ENCODE measurements at places on chromosomes 16 and 17.
A peak's percentile ranks its signal among the peaks of the same experiment; 100 is the strongest.

- DNase-seq: no peak
Observed at GRCh38 chr17:17907469-17907868, 64.7 kb downstream of the TOM1L2 start.

DNA sequence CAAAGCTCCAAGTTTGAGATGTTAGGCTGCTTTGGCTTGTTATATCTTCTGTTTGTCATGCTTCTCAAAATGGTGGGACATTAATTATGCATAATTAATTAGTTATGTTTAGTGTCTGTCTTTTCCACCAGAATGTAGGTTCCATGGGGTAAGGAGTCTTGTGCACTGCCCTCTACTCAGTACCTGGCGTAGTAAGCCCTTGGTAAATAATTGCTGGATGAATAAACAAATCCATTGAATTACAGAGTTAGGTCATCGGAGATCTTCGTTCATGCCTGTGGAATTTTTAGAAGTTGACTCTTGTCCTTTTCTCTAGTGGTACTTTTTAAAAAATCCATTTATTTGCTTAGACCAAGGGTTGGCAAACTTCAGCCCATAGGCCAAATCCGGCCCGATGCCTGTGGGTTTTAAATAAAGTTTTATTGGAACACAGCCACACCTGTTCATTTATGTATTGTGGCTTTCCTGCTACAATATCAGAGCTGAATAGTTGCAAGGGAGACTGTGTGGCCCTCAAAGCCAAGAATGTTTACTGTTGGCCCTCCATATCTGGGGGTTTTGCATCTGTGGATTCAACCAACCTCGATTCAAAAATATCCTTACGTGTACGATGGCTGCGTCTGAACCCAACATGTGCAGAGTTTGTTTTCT, 524.8 kb upstream of the EEF2KMT start:
- DNase-seq: no peak

GRCh38 chr17:65104973-65105372, 32.2 kb upstream of the RGS9 start:
- no peak for DNase-seq

GRCh38 chr16:84823484-84823883, 3.7 kb downstream of the CRISPLD2 start:
- DNase-seq: no peak

GRCh38 chr17:50891577-50891989, 25.4 kb upstream of the TOB1 start:
- no peak for DNase-seq

- no peak for DNase-seq
Observed at GRCh38 chr17:66661411-66662256, 173.3 kb upstream of the CACNG5 start.

GRCh38 chr17:59401725-59402124, 70.3 kb downstream of the YPEL2 start:
- no peak for DNase-seq

- DNase-seq: no peak
Observed at GRCh38 chr16:61900482-61900881, 135.8 kb downstream of the CDH8 start.

DNA sequence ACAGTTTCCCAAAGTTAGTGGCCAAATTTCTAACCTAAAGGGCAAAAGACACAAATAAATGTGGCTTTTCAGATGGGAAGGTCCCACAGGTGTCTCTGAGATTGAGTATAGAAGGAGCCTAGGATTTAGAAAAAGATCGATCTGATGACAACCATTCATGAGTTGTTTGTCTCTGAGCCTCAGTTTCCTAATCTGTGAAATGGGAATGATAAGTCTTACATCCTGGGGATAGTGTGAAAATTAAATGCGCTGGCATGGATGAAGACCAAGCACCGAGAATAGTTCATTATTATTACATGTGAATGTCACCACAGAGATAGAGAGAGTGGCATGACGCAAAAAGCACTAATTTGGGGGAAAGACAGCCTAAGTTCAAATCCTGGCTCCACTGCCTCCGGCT, 7.2 kb downstream of the CDH5 start:
- DNase-seq: no peak

- no peak for DNase-seq
Observed at GRCh38 chr17:79960788-79961522, 74.7 kb downstream of the TBC1D16 start.

GRCh38 chr17:77400445-77400870, 259.7 kb downstream of the SEC14L1 start:
- DNase-seq: no peak

DNA sequence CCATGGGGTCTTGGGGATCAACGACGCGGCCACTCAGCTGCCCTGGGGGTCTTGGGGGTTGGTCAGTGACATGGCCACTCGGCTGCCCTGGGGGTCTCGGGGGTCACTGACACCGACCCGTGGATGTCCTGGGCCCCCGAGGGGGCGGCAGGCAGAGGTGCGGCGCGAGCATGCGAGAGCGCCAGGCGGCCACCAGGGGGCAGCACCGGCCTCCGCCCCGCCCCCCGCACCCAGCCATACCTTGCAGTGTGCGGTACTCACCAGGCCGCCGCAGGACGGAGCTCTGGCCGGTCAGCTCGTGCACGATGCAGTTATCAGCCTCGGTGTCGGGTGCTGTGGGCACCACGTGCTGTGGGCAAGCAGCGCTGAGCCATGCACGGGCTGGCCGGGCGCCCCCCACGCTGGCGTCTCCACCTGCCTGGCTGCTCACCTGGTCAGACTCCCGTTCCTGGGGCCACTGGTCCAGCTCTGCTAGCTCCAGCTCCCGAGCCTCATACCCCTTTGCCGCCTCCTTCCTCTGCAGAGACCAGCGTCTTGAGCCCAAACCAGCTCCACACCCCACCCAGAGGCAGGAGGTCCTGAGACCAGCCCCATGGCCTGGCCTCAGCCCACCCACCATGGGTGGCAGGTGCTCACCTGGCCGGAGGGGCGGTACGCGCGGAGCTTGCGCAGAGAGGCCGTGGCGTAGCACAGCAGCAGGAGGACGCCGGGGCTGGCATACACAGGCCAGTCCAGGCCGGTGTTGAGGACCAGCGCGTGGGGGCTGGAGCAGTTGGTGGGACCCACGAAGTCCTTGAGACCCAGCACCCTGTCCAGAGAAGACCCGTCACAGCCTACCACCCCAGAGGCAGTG, 31.2 kb downstream of the CTU2 start:
- DNase-seq: peak; percentile 13

GRCh38 chr17:700504-701094, 14.0 kb downstream of the VPS53 start:
- DNase-seq: no peak

DNA sequence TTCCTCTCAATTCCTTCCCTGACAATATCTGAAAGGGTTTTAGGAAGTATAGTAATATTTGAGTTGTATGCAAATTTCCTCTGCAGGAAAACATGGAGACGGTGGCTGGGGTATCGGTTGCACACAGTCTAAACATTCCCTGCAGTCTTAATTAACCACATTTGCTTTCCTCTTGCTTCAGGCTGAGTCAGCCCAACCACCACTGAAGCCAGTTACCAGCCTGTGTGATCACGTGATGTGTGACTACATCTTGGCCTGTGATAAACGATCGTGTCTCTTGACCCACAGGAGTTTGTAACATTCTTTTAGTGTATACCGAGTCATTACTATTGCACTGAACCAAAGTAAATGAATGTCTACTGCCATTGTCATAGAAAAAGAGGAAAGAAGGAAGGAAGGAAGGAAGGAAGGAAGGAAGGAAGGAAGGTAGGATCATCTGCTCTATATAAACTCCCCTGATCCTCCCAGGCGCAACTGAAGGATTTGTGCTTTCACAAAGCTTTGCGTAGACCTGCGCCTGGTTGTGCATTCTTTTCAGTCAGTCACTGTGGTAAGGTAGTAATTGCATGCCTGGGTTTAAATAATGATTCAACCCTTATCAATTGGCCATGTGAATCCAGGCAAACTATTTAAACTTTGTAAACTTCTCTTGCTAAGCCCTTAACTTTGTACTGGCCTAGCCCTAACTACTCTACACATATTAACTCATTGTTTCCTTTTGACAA, 280.6 kb upstream of the SALL1 start:
- no peak for DNase-seq

GRCh38 chr16:11273721-11274324, 394 bp upstream of the PRM3 start:
- DNase-seq: no peak

- no peak for DNase-seq
Observed at GRCh38 chr16:2902337-2903130, 9.2 kb upstream of the FLYWCH1 start.

DNA sequence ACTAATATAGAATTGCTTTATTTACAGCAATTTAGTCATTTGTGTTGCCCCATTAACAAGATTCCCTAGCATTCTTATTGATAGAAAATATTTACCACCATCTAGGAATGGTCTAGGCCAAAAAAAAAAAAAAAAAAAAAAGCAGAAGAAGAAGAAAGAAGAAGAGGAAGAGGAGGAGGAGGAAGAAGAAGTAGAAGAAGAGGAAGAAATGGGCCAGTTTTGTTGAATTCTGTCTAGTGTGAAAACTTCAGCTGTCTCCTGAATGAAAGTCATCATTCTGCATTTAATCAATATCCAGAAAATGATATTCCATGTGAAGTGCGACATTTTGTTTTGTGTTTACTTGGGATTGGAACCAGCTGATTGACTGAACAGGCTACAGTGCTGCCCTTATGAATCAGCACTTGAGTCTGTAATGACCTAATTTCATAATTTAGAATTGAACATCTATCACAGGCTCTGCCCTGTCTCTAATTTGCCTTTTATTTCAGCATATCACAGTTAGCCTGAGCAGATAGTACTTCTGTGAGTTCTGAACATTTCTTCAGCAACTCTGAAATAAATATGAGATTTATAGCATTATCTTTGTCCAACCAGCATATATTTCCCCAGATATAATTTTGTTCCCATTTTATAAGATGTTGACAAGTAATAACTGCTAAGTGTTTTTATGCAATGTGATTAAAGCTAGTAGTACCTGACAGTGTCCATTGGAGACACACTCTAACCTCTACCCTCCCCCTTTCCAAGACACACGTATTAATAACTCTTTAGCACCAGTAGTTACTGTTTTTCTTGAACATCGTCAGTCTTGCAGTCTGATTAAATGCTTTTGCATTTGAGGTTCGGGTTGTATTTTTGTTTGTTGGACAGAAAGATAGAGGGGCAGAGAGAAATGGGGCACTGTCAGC, 5.9 kb downstream of the ANKFN1 start:
- no peak for DNase-seq

DNA sequence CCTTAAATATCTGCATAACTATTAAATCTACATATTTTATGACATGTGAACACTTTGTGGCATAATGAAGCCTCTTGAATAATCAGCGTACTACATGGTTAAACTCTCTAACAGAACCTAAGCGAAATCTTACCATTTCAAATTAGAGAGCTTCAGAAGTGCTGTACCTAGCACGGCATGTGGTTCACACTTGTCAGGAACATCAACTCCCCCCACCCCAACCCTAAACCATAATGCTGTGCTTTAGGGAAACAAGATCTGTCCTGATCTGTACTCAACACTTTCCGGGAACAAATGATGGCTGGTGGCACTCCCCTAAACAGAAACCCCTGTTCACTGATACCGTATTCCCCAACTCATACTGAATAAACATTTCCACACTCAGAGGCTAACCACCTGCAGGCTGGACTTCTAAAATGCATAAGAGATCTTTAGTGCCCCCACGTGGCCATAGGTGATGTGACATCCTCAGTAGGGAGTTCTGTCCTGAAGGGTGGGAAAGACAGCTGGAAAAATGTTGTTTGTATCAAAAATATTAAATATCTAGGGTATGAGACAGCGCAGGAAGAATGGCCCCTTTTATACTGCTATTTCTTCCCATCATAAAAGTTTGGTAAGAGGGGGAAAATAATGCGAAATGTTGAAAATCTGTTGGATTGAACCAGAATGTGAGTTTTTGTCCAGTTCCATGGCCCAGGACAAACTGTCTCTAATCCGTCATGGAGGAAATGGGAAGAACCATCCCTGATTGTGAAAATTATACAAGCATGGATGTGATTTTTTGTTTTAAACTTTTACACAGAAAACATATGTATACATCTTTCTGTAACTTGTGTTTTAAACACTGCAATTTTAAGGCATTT, 88.6 kb downstream of the USP31 start:
- DNase-seq: peak; percentile 7

GRCh38 chr17:50190293-50190602, 11.2 kb downstream of the COL1A1 start:
- no peak for DNase-seq

DNA sequence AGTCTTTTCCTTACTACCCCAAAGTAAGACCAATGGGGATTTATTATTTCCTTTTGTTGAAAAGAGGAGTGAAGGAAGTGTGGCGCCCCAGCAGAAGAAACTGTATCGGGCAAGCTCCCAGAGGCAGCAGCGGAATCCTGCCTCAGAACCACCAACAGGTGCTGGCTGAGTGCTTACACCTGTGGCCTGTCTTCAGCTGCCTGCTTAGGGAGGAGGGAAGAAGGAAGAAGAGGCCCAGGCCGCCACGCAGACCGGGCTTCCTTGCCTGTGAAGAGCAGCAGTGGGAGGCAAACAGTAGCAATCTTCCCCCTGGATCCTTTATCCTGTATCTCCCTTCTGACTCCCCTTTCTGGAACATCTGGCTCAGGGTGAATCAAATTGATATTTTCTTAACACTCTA, 134.7 kb downstream of the AATF start:
- DNase-seq: no peak

GRCh38 chr16:30096105-30096861, at the start of gene YPEL3:
YPEL3 (minus strand) TSS chr16:30096213; CDS start chr16:30095482, 731 bp downstream.
- DNase-seq: peak; percentile 35

DNA sequence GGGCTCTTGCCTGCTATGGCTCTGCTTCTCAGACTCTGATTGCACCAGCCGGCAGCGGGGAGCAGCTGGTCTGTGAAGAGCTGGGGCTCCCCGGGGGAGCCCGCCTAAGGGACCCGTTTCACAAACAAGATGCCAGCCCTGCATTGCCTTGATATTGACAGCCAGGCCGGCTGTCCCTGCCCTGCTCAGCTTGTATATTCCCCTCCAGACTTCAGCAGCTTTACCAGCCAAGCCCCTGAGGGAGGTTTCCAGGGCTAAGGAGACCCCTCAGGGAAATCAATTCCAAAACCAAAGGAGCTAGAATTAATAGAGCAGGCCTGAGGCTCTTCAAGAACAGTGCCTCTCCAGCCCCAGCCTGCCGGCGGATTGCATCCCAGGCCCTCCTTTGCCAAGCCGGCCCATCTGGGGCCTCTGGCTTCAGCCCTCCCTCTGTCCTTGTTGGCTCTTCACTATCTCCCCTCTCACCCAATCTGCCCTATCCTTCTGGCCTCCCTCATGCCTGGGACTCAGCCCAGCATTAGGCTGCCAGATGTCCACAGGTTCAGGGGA, 5.7 kb downstream of the CALB2 start:
- DNase-seq: no peak

DNA sequence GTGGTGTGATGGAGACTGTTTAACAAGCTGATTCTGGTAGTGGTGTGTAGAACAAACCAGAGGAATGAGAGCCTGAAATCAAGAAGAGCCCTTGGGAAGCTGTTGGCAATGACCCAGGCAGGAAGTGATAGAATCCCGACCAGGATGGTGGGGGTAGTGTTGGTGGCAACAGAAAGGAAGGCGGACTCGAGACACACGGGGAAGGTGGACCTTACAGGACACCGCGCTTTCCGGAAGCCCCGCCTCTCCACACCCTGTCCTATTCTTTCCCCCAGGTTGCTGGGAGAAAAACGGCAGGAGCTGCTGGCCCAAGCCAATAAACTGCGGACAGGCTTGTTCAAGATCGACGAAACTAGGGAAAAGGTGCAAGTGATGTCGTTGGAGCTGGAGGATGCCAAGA, 30.0 kb upstream of the KDM6B start:
- DNase-seq: no peak

GRCh38 chr17:4180791-4181190, 37.8 kb downstream of the CYB5D2 start:
- no peak for DNase-seq
